ENCODE measurements at places on chromosomes 2 and 18.
A peak's percentile ranks its signal among the peaks of the same experiment; 100 is the strongest.

- peak; percentile 24 for DNase-seq
Observed at GRCh38 chr2:191811807-191812602, 34.9 kb downstream of the CAVIN2 start.

DNA sequence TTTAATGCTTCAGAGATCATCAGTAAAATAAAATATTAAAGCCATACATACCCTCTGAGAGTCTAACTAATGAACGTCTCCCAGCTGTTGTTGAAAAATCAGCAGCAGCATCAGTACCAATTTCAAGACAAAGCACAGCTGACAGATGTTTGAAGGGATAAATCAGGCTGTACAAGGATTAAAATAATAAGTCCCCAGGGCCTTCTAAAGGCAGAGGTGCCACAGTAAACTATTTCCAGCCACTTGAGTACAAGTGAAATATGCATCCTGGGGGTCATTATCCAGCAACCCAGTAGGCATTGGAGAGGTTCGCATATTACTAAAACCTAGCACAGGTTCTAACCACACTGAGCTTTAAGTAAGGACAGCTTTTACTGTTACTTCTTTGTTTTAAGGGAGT is 76.9 kb downstream of the NXPH2 start:
- DNase-seq = no peak

DNA sequence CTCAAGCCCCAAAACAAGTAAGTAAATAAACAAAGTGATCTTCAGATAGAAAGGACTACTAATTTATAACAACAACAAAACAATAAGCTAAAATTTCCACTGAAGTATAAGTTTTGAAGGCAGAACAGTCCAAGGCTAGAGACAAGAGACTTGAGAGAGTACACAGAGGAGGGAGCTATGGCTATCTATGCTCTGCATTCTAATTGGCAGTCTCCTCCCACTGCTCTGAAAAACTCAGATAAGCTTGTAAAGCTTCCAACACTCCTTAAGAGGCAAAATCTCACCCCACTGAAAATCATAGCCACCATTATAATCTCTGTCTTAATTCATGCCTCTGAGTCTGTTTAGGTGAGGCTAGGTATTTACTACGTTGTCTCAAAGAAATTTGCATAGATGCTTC is 714.6 kb upstream of the LRATD1 start:
- DNase-seq = no peak

- DNase-seq = no peak
Observed at GRCh38 chr18:8776013-8776943, 70.9 kb downstream of the MTCL1 start.

DNA sequence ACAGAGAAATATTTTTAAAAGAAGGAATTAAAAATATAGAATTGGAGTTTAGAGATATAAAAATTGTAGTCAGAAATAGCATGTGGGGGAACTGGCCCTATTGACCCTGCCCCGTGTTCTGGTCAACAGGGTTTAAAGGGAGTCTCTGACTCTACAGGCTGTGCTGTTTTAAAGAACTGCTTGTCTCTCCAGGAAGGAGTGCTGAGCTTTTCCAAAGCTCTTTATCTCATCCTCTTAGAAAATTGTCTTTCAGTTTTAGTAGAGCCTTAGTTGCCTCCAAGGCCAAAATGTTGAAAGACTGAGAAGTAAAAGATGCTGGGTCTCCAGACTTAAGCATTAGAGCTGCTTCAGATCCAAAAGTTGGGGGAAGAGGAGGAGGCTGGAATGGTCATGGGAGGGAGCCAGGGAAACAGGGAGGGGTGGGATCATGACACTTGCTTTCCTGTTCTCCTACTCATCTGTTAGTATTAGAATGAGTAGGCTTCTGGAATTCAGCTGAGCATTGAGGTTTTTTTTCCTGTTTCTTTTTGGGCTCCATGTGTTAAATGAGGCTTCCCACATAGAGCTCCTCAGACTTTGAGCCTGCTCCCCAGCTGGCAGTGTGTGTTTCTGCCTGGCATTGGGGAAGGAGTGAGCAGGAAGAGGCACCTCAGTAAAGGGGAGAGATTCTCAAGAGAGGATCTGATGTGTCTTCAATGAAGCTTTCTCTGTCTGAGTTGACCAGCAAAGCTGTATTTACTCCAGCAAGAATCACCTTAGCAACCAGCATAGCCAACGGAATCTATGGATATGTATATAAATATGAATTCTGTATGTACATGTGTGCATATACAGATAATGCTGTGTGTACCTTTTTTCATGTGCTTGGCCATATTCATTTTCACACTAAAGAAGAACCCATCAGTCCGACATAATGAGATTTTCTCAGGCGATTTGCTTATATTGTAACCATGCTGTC is 186.8 kb upstream of the FBXO11 start:
- no peak for DNase-seq

- peak; percentile 9 for DNase-seq
Observed at GRCh38 chr2:163736433-163737189, 803 bp upstream of the FIGN start.

- no peak for DNase-seq
Observed at GRCh38 chr2:28439763-28440162, 47.1 kb downstream of the FOSL2 start.

GRCh38 chr18:46190667-46191066 is 86.5 kb downstream of the HAUS1 start:
- no peak for DNase-seq

DNA sequence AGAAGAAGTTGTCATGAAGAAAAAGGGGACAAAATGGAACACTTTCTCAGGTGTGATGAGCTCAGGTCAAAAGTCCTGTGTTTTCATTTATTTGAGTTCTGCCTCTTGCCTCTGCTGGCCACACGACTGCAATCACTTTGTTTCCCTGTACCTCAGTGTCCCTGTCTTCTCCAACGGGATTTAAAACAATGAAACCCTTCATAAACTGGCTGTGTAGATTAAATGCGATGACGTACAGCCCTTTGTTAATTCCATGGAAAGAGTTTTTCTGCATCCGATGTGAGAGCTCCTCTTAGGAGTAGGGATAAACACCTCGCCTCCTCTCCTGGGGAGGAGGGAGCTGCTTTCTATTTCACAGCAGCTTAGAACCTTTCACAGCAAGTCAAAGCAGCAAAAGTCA is 51.5 kb upstream of the CNGA3 start:
- DNase-seq = no peak

DNA sequence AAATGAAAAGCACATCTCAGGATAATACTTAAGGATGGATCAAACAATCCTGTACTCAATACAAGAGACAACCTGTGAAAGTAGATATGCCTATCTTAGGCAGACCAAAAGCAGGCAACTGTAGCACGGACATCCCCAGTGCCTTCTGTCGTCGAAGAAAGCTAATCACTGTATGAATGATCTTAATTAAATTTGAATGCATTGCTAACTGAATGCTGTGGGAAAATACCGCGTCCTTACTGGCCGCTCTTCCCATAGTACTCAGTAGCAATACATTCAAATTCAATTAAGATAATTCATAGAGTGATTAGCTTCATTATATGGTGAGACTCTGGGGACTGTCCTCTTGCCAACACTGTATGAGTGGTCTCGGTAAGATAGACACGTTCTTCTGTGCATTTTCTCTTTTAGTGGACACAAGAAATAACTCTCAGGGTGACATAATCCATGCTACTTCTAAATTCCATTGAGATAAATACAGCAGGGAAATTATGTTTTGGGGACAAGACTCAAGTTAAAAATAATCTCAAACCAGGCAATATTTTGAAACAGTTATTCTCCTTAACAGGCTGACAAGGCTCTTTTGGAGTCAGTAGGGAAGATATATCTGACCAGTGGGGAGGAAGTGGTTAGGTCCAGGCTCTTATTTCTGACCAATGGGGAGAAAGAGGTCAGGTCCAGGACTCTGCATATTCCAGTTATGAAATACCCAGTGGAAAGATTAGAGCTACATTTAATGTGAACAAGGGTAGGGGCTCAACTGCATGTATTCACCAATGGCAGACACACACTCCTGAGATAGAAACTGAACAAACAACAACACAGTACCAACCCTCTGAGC is 97.3 kb downstream of the DOCK10 start:
- DNase-seq = no peak

DNA sequence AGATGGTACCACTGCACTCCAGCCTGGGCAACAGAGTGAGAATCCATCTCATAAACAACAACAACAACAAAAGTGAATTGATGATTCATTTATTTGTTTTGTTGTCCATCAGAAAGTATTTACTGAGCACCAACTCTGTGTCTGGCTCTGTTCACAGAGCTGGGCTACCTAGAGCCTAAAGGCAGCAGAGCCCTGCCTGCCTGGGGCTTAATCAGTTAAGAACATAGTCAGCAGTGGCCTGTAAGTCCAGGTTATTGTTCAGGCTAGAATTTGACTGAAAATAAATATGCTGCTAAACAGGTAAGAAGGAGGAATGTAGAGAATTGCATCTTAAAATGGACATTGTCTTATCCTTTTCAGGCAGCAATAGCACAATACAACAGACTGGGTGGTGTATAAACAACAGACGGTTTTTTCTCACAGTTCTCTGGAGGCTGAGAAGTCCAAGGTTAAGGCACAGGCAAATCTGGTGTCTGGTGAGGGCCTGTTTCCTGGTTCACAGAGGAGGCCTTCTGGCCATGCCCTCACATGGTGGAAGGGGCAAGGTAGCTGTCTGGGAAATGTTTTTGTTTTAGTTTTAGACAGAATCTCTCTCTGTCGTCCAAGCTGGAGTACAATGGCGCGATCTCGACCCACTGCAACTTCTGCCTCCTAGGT is 22.2 kb upstream of the ARL4C start:
- DNase-seq = no peak

- DNase-seq = no peak
Observed at GRCh38 chr2:12556762-12557161, 160.0 kb upstream of the TRIB2 start.
